ENCODE measurements at places on chromosomes 4 and X.

DNA sequence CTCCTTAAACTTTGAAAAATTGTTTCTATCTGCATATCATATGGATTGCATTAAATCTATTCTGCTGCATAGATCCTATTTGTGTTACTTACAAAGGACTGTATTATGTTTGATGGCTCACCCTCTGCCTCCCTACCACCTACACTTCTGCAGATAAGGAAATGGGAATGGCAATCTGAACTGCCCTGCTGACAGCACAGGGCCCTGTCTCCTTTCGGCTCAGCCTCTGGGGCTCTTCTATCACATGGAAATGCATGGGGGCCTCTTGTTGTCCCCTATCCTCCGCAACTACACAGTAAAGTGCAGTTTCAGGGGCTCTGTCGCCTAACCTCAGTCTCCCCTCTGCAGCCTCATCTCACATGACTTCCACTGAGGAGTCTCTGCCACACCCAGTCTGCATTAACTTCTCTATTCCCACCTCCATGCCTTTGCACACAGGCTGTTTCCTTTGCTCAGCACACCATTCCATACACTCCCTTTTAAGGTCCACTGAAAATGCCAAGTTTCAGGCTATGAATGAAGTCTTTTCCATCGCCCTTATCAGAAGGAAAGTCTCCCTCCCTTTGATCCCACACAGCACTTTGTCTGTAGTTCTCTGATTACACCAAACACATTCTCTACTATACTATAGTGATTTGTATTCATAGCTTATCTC, 12.5 kb downstream of the RELL1 start:
- no peak for DNase-seq

GRCh38 chr4:99033956-99034355, 38.4 kb downstream of the METAP1 start:
- DNase-seq, result no peak

DNA sequence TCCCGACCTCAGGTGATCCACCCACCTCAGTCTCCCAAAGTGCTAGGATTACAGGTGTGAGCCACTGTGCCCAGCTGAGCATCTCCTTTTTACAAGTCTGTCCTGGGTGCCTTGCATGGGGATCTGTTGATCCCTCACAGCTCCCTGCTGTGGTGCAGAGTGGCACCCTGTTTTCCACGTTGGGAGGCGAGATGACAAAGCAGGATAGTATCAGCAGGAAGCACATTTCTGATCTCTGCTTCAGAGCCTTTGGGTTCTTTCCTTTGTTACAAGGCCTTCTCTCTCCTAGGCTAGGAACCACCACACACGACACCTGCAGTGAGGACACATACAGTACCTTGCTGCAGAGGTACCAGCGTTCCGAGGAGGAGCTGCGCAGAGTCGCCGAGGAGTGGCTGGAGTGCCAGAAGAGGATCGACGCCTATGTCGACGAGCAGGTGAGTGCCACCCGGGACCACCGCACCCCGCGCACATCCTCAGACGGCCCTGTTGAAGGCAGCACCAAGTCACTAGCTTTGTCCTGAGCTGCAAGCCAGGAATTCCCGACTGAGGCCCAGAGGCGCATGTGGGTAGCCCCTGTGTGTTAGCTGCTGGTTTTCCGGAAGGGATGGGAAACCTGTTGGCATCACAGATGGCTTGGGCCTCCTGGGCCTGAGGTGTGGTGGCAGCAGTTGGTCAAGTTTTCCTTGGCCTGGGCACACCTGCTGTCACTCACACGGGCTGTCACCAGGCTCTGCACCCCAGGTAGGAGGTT, 109.6 kb downstream of the TNIP2 start:
- no peak for DNase-seq

DNA sequence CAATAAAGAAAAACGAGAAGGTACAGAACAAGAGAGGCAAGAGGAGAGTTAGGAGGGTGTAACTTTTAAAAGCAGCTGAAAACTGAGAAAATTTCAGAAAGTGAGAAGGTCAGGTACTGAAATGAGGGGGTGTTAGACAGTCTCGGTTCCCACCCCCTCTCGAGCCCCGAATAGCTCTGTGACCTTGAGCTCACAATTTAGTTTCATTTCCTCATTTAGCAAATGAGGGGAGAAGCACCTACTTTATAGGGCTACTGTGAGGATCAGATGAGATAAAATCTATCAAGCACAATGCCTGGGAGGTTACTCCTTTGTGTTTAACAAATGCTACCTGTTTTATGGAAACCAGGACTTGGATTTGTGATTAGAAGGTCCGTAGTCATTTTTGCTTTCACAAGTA, 4.9 kb downstream of the UGT8 start:
- no peak for DNase-seq

Data from activated naive CD4-positive, alpha-beta T cell treated with anti-CD3 and anti-CD28 coated beads, Interleukin-2, amount 10 ng/mL, durations not matched to agents 7 days and 5 days (primary cell).